NCI-H1417 (cell line): ENCODE measurements at places on chromosomes 6 and 20.

DNA sequence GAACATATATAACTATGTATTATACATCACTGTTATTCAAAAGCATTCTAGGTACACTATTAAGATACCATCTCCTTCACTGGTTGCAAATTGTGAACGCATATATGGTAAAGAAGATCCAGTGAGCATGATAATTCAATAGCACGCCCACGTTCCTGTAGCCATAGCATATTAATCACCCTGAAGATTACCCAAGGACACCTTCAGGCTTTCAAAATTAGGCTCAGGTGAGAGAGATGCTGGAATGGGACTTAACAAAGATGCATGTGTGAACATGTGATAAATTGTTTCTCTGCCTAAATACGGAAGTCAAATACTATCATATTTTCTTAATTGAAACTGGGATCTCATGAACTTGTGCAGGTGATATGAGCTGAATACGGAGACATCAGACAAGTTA is 303.5 kb downstream of the PTPRK start:
- no peak for DNase-seq

DNA sequence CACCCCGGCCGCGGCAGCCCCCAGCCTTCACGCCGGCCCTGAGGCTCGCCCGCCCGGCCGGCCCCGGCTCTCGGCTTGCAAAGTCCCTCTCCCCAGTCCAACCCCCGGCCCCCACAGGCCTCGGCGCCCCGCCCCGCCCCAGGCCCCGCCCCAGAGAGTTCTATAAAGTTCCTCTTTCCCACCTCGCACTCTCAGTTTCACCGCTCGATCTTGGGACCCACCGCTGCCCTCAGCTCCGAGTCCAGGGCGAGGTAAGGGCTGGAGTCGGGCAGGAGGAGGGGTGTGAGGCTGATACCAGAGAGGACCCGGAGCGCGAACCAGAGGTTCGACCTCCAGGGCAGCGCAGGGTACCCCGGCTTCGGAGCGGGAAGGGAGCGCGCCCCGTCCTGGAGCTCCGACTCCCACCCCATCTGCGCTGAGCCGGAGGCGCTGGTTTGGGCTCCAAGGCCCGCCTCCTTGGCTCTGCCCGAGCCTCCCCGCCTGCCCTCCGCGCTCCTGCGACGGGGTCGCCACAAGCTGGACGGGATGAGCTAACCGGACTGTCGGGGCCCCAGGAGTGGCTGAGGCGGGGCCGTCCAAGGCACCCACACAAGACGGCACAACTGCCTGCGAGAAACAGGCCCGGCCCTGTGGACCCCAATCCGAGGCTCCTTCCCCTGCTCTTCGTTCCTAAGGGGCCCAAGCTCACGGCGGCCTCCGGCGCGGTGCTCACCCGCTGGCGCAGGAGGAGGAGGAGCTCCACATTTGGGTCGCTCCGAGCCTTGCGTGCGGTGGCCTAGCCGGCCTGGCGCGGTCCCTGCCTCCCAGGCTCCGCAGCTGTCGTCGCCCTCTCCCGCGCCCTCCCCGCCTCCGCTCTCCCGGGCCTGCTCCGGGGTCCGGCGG is at the start of gene IRF4:
IRF4 (plus strand) TSS at position 194 of the 882 bp plus-strand sequence. CDS start 1,401 bp downstream, outside the sequence.
- no peak for DNase-seq

GRCh38 chr20:58702859-58703648 is 10.5 kb downstream of the NPEPL1 start:
- no peak for DNase-seq

- DNase-seq, result no peak
Measured at GRCh38 chr20:51034476-51034875, 11.6 kb upstream of the KCNG1 start.

GRCh38 chr20:39534846-39535245 is 572.7 kb downstream of the DHX35 start:
- no peak for DNase-seq

- DNase-seq, result no peak
Measured at GRCh38 chr6:53834132-53834531, 39.3 kb downstream of the LRRC1 start.

- DNase-seq, result no peak
Measured at GRCh38 chr6:34922177-34922663, 33.2 kb downstream of the ANKS1A start.

GRCh38 chr6:150751296-150751695 is 114.2 kb upstream of the MTHFD1L start:
- DNase-seq, result no peak

- no peak for DNase-seq
Measured at GRCh38 chr6:108671175-108671574, 110.5 kb downstream of the FOXO3 start.
